ENCODE measurements at places on chromosomes 1 and 21.

- DNase-seq = no peak
Measured at GRCh38 chr21:34801519-34802132, 132.8 kb downstream of the CLIC6 start.

DNA sequence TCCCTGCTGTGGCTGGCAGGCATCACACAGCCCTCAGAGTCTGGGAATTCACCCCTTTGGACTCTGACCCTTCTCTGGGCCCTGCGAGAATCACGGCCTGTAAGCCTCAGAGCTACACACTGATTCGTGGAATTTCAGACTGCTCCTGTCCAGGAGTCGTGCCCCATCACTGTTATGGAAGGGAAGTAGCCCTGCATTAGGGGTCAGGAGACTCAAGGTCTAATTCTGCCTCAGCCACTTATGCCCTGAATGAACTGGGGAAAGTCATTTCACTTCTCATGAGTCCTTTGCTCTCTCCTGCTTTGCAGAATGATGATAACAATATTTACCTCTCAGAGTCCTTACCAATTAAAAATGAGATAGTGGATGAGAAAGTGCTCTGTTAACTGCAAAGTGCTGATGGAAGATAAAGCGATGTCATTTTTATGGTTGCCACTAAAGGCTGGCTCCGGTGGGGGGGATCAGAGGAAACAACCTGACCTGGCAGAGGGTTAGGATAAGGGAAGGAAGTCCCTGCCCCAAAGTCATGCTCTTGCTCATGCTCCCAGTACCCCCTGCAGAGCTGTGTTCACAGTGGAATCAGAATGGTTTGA lies 148.6 kb upstream of the CD34 start:
- no peak for DNase-seq

GRCh38 chr1:119870917-119871596 lies 25.3 kb downstream of the ADAM30 start:
- peak; percentile 79 for DNase-seq

GRCh38 chr1:29959356-29959755 lies 723.0 kb downstream of the PTPRU start:
- DNase-seq = no peak

GRCh38 chr1:180617774-180618395 lies 13.9 kb upstream of the XPR1 start:
- DNase-seq = no peak

GRCh38 chr1:152013664-152014237 lies 20.1 kb upstream of the S100A10 start:
- DNase-seq = no peak

GRCh38 chr1:50975436-50975835 lies 5.4 kb downstream of the CDKN2C start:
- no peak for DNase-seq

GRCh38 chr1:25492323-25492722 lies 51.1 kb upstream of the LDLRAP1 start:
- DNase-seq = no peak

- DNase-seq = no peak
Measured at GRCh38 chr1:88787023-88787903, 103.2 kb downstream of the PKN2 start.

DNA sequence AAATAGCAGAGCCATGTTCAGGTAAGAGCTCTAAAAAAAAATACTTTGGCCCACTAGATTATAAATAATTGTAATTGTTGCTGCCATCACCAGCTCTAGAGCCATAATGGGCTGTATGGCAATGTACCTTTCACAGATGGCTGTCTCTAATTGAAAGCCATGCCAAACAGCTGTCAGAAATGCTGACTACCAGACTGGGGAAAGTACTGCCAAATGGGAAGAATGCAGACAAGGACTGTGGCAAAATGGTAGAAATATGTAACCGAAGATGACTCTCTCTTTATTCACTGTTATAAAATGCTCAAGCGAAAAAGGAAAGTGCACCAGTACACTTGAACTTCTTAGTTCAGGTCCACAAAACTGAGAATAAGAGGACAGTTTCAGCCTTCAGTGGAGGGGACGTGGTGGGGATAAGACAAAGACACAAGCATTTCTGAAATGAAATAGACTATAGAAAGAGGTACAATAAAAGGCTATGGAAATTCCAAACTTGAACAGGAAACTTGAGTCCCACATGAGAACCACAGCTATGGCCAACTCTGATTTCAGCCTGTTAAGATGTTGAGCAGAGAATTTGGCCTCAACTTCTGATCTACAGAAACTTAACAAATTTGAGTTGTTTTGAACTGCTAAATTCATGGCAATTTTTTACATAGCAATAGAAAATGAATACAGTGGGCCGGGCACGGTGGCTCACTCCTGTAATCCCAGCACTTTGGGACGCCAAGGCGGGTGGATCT lies 46.5 kb upstream of the LPGAT1 start:
- DNase-seq = no peak

DNA sequence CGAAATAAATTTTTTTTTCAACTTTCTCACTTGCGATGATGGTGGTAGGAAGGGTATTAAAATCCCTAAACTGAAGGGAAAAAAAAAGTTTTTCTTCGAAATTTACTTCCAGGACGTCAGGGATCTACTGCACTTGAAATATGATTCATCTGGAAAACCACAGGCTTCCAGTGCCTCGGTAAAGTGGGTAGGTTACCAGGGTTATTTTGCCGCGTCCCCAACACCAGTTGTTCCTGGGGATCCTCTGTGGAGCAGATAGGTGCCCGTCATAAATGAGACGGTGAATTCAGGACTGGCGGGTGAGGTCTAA lies 773 bp downstream of the RABIF start:
- DNase-seq = no peak

- no peak for DNase-seq
Measured at GRCh38 chr21:35923971-35924370, 136.4 kb downstream of the SETD4 start.

- DNase-seq = no peak
Measured at GRCh38 chr1:181128592-181129497, 40.3 kb downstream of the IER5 start.

GRCh38 chr1:209807509-209807908 lies 1.6 kb upstream of the IRF6 start:
- no peak for DNase-seq

DNA sequence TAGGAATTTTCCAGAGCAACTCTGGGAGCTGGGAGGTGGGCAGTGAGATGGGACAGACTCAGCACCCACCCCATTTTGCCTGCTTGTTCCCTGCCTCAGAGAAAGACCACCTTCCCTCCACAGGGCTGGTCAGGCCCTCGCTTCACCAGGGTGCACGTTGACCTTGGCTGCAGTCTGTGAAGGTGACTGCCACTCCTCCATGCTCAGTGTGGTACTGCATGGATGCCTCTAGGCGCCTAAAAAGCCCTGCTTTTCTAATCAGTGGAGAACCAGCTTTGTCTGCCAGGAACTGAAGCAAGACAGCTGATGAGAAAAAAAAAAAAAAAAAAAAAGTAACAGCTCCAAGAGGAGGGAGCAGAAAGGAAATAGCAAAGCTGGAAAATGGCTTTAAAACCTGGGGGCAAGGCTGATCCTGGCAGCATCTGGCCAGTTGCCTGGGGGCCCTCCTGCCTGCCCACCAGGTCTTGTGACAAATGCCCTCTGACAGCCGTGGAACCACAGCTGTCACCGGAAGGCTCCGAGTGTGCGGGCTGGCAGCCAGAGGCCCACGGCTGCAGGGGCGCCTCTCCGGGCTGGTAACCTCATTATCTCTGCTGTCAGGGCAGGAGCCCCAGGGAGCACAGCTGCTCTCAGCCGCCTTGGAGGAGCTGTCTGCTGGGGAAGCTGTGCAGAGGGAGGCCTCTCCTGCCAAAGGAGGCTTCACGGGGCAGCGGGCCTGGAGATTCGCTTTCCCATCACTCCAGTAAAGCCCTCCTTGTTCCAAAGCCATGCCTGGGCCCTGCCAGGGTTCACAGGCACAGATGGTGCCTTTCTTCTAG lies 13.7 kb downstream of the KIAA1614 start:
- DNase-seq = peak; percentile 79

DNA sequence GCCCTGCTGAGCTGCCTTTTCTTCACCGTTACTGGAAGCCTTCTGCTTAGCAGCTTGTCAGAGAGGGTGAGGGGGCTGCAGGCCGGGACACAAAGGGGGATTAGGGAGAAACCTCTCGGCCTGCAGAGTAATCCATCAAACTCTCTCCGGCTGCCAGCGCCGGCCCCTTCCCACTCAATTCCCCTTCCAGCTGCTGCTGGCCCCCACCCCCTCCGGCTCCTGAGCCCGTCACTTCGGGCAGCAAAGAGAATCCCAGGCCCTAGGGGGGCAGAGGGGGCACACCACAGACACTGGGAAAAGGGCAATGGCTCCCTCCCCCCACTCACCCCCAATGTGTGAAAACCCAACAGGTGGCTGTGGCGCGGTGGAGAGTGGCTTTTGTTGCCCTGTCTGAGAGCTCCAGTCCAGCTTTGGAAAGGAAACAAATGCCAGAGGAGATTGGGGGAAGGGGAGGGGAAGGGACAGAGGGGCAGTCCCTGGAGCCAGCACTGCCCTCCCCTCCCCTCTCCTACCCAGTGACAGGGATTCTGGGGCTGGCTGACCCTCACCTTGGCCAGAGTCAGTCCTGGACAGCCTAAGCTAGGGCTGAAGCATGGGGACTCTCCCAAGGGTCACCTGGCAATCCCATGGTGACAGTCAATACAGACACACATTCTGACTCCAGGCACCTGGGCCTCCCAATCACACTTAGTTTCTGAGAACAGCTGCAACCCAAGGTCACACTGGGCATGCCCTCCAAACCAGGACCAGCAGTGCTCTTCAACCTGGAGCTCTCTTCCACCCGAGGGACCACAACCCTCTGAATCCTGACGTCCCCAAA lies 9.5 kb downstream of the SLC45A3 start:
- no peak for DNase-seq

- DNase-seq = no peak
Measured at GRCh38 chr1:167663002-167663772, 33.2 kb downstream of the RCSD1 start.

- DNase-seq = no peak
Measured at GRCh38 chr1:229248821-229249817, 21.8 kb upstream of the RAB4A start.

GRCh38 chr1:192512426-192513162 lies 63.0 kb upstream of the RGS1 start:
- DNase-seq = no peak

DNA sequence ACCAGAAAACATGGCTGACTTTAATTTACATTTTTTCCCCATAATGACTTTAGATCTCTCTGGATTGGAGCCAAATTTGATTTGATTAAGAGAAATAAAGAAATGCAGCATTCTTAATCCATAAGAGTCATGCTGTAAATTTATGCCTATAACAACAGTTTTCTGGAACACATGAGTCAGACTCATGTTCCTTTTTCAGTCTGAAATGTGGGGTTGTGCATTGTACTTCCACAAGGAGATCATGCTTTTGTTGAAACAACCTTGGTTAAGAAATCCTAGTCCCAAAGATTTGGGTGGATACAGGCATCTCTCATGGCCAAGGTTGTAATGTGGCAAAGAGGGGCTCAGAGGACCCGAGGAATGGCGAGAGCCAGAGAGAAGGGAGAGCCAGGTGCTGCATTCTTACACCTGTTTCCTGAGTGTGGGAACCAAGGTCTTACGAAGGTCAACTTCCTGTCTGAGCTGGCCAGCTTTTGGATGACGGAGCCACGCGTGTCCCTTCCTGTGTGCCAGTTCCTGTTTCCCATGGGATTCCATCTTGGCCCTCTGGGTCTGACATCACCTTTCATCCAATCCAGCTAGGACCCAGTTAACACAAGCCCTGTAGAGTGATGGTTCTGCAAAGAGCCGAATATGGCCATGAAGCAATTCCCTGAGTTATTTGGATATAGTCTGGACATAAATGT lies 23.1 kb downstream of the CLDN14 start:
- no peak for DNase-seq

- DNase-seq = no peak
Measured at GRCh38 chr1:186016856-186017255, 282.7 kb downstream of the HMCN1 start.

DNA sequence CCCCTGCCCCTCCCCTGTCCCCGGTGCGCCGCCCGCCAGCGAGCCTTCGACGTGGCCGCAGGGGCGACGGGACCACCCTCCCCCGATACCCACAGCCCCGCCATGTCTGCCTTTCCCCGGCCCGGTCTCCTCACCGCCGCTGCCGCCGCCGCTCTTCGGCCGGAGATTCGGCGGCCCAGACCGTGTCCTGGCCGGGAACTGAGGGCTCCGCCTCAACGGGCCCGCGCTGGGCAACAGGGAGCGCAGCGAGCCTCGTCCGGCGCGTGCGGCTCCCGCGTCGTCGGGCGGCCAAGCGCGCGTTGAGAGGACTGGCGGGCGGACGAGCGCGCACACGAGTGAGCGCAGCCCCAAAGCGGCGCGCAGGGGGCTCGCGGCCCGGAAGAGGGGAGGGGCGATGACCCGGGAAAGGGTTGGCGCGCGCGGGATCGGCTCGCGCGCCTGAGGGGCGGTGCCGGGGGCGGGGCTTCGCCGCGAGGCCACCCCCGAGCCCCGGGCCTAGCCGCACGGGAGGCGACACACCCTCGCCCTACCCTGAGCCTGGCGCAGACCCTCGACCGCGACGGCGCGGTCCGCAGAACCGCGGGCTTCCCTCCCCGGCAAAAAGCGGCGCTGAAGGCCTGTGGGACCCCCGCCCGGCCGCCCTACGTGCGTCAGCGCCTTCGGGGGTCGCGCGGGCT lies at the start of gene BTG3:
TSS of gene BTG3 (minus strand) at position 337 of the 677 bp plus-strand sequence. CDS start 3,757 bp downstream, outside the sequence.
- DNase-seq = peak; percentile 70

DNA sequence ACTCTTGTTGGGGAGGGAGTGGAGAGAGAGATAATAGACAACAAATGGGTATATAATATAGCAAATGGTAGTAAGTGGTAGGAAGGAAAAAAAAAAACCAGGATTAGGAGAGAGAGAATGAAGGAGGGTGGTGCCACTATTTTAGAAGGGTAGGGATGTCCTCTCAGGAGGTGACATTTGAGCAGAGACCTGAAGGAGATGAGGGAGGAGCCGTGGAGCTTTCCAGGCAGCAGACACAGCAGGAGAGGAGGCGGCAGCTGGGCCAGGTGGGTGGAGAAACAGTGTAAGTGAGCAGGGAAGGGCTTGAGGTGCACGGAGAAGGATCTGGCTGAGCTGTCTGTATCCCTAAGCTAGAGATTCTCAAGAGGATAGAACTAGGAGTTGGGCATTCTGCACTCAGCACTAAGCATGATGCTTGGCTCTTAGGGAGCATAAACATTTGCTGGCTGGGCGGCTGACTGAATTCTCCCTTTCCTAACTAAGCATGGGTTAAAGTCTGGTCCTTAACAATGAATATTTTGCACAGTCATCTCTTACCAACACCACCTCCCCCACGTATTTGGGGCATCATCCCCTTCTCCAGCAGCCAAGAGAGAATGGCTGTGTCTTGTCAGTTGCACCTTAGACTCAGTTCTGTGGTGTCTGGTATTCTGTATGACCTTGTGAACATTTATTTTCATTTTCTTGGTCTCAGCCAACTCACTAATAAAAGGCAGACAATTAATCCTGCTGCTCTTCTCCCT lies 27.6 kb upstream of the SARS1 start:
- no peak for DNase-seq

GRCh38 chr1:224301391-224301790 lies 28.6 kb downstream of the NVL start:
- DNase-seq = no peak

GRCh38 chr1:58594546-58594945 lies 17.5 kb upstream of the TACSTD2 start:
- no peak for DNase-seq

- peak; percentile 25 for DNase-seq
Measured at GRCh38 chr1:204286831-204287421, 72.8 kb downstream of the PLEKHA6 start.

- no peak for DNase-seq
Measured at GRCh38 chr1:102099916-102100315, 103.2 kb upstream of the OLFM3 start.

- no peak for DNase-seq
Measured at GRCh38 chr1:190453550-190453949, 24.1 kb downstream of the BRINP3 start.

GRCh38 chr1:22494144-22494543 lies 42.5 kb downstream of the ZBTB40 start:
- no peak for DNase-seq

Measured in thymus (tissue), 14 donors.